ENCODE measurements at places on chromosomes 6 and 20.

DNA sequence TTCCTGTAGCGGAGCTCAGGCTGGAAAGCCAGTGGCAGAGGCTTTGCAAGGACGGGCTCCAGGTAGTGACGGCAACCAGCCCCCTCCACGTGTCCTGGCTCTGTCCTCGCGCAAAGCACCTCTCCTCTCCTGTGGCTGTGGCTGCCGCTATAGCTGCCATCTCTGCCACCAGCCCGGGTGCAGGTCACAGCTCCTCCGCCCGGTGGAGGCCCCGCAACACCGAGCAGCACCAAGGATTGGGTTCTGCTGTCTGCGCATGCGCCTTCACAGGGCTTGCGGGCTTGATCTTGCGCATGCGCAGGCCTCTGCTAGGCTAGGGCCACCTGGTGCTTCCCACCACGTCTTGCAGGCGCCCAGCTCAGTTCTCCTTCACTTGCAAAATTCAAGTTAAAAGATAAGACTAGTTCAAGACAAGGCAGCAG lies 625.4 kb downstream of the QKI start:
- peak; percentile 46 for DNase-seq

GRCh38 chr6:147202516-147203310 lies 1.5 kb upstream of the STXBP5 start:
- peak; percentile 94 for DNase-seq

GRCh38 chr6:127201321-127201720 lies 65.3 kb upstream of the RNF146 start:
- no peak for DNase-seq

- no peak for DNase-seq
These were observed 465.8 kb downstream of the FRK start for GRCh38 chr6:115594891-115595290.

GRCh38 chr6:159977255-159977903 lies 8.5 kb downstream of the IGF2R start:
- DNase-seq, result peak; percentile 91

DNA sequence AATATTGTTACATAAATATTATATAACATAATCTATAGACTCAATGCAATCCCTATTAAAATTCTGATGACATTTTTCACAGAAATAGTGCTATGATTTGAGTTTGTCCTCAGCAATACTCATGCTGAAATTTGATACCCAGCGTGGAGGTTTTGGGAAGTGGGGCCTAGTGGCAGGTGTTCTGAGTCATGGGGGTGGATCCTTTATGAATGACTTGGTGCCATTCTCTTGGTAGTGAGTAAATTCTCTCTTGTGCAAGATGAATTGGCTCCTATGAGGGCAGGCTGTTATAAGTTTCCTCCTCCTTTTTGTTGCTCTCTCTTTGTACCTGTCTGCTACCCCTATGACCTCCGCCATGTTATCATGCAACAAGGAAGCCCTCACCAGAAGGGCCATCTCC lies 65.8 kb downstream of the SHPRH start:
- DNase-seq, result no peak

GRCh38 chr20:59925899-59926298 lies 7.5 kb downstream of the SYCP2 start:
- no peak for DNase-seq

DNA sequence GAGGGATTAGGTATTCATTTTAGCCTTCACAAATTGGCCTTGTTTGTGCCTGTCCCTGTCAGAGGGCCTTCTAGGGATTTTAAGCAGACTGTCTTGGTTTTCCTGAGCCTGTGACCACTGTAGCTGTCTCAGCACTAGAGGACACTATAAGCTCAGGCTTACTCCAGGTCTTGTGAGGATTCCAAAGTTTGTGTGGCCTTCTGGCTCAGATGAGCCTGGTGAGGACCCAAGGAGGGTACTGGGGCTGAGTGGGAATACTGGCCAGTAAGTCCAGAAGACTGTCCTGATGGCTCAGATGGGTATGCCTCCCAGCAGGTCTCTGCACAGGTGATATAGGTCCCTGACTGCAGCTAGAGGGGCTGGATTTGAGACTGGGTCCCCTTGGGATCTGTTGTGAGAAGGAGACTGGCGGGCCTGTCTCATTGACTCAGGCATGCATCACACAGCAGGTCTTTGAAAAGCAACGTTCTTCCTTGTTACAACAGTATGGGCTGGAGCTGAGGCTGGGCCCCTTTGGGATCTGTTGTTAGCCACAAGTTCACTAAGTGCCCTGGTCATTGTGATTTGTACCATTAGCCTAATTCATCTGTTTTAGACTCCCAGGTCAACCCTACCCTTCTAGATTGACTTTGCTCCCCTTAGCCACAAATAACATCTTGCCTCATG lies 26.3 kb upstream of the TFB1M start:
- DNase-seq, result no peak

DNA sequence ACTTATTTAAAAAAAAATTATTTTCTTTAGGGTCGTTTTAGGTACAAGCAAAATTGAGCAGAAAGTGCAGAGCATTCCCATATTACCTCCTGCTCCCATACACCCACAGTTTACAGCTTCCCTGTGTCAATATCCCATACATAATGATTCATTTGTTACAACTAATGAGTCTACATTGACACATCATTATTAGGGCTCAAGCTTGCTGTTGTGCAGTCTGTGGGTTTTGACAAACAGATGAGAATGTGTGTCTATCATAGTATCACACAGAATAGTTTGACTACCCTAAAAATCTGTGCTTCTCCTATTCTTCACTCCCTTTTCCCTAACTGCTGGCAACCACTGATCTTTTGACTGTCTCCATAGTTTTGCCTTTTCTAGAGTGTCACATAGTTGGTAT lies 9.4 kb downstream of the PSMF1 start:
- no peak for DNase-seq

- no peak for DNase-seq
These were observed 528.6 kb upstream of the JARID2 start for GRCh38 chr6:14717307-14717706.

GRCh38 chr20:49928411-49929141 lies 7.6 kb upstream of the RNF114 start:
- DNase-seq, result peak; percentile 87

DNA sequence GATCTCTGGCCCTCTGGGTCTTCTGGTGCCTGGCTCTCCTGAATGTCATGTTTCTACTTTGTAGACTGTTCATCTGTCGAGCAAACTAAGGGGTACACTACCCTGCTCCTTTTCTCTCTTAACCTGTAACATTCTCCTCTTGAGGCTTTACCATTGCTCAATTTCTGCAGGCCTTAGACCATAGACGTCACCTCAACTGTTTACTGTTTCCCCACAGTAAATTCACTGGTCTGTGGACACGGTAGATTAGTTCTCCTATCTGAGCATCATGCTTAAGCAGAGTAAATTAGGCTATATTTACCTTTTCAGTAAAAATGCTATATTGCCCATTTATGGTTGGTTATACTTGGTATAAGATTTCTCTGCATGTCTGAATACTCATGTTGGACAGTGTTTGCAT lies 40.5 kb downstream of the MCM8 start:
- DNase-seq, result no peak

- DNase-seq, result no peak
These were observed 31.0 kb downstream of the GRM4 start for GRCh38 chr6:34114695-34115402.

GRCh38 chr6:44397424-44398164 lies 10.1 kb downstream of the CDC5L start:
- no peak for DNase-seq

- no peak for DNase-seq
These were observed 645.8 kb upstream of the GJE1 start for GRCh38 chr6:141486942-141487341.

DNA sequence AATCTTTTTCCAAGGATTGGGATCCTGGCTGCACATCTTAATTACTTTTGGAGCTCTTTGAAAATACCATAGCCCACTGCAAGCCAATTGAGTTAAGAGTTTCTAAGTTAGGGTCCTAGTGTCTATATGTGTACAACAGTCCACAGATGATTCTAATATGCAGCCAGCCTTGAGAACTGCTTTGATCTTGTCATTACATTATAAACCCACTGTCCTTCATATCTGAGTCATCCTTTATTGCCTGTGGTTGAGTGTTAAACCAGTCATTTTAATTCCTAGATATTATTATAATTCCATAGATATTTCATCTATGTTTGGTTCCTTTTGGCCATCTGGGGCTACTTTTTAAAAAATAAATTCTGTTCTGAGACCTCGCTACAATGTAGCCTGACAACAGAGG lies 24.1 kb downstream of the MCM8 start:
- DNase-seq, result no peak

- DNase-seq, result no peak
These were observed 333 bp upstream of the SMIM13 start for GRCh38 chr6:11093376-11093625.

- DNase-seq, result no peak
These were observed 101.9 kb downstream of the REV3L start for GRCh38 chr6:111381123-111381522.

- DNase-seq, result no peak
These were observed 77.8 kb upstream of the TGM3 start for GRCh38 chr20:2217857-2218539.

DNA sequence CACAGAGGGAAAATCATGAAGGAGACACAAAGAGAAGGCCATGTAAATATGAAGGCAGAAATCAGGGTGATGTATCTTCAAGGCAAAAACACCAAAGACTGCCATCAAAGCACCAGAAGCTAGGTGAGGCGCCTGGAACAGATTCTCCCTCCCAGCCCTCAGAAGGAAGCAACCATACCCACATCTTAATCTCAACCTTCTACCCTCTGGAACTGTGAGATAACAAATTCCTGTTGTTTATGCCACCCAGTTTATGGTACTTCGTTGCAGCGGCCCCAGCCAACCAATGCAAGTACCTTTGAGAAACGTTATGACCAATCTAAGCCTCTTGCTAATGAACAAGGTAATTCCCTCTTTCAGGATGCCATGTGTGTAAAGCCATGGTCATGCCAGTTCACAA lies 66.2 kb upstream of the STXBP5 start:
- DNase-seq, result no peak

DNA sequence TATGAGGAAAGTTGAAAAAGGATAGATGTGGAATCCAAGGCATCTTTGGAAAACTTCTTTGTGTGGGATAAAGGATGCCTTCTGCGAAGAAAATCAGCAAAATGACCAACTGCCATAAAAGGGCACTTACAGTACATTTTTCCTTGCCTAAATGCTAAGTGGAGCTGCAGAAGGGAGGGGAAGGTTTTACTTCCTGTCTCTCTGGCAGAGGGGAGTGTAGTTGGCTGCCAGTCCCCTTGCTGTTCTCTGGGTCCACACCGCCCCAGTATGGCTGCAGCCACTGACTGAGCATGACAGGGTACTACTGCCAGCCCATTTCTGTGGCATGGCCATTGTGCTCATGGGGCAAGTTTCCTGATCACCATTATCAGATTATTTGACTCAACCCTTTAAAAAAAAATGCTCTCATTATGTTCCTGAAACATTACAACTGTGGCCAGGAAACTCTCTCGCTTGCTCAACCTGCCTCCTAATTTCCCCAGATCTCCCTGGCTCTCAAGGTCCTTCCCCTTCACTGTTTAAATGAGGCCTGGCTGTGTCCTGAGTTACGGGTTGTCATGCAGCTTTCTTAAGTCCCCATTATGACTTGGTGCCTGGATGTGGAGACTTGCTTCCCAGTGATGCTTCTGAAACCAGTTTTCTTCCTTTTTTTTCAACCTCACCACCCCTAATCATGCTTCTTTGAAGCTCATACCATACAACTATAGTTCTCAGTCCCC lies 34.5 kb upstream of the FAM184A start:
- DNase-seq, result no peak

DNA sequence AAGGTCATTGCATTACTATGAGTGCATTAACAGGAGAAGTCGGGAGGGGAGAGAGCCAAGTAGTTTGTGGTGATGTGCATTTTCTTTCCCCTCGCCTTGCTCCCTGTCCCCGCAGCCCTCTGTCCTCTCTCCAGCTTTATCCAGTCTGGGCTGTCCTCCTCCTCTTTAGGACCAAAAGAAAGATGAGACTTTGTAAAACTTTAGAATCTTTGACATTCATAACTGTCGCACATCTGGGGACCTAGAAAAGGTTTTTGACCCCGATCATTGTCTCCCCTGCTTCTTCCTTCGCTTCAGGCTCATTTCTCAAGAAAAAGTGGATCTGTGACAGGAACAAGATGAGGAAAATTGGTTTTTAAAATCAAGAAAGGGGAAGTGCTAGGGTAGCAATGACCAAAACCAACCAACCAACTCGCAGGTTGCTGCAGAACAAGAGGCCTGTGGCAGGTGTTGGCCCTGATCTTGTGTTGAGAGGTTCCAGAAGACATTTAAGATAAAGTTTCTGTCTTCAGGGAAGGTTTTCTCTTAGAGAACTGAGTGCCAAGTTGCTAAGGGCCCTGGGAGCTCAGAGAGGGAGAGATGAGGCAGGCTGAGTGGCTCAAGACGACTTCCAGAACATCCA lies 17.6 kb downstream of the SYTL3 start:
- no peak for DNase-seq

GRCh38 chr6:87784051-87784450 lies 82.0 kb upstream of the AKIRIN2 start:
- no peak for DNase-seq

GRCh38 chr6:170445971-170446370 lies 107.1 kb downstream of the PSMB1 start:
- DNase-seq, result no peak

- DNase-seq, result peak; percentile 95
These were observed at the start of gene NSFL1C for GRCh38 chr20:1466211-1467081. Gene NSFL1C, minus strand, starts transcription at chr20:1466849. Its CDS starts 25 bp downstream, at chr20:1466824.

DNA sequence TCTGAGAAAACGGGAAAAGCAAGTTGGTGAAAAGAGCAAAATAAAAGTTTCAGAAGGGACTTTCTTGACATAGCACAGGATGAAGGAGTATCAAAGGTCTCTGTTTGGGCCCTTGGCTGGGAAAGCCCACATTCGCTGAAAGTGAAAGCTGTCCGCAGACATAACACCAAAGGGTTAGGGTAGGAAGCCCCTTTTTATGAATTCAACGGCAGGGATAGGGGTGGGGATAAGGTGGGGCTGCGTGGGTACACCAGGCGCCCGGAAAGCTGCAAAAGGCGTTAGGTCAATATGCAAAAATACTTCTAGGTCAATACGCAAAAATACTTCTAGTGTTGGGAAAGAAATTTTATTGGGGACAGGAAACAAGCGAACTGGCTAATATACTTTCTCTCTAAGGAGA lies 135.1 kb downstream of the OR2B2 start:
- DNase-seq, result no peak

- no peak for DNase-seq
These were observed 89.2 kb upstream of the EXOC2 start for GRCh38 chr6:782141-782540.

DNA sequence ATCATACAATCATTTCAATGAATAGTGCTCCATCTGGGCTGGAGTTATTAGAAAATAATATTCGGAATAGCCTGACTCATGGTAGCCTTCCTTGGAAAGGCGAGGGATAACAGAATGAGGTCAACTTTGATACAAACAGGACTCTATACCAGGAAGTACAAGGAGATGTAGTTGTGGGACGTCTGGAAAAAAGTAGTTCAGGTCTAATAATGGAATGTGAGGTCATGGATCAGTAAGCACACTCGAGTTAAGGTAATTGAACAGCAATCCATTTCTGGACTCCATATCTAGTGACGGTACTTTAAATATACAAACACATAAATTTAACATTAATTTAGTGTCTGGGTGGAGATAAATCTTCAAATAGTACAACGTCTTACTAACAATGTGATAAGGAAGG lies 1204.0 kb upstream of the ADGRB3 start:
- no peak for DNase-seq

All from muscle of arm (tissue), 14 donors.